ENCODE measurements at places on chromosomes 1 and 21.

DNA sequence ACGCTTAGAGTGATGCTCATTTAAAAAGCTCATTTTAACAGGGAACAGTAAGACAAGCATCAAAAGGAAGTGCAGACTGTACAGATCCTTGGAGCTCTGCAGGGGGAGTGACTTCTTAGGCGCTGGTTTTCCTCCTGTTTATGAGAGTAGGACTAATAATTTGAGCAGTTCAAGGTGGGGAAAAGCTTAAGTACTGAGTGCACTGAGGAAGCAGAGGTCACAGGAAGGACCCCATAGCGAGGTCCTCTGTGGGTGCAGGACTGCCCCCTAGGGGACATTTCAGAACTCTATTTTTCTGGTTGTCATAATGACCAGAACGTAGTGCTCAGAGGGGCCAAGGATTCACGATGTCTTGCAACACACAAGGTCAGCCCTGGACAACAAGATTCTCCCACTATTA lies 112.1 kb downstream of the HLCS start:
- DNase-seq, result no peak

- DNase-seq, result peak; percentile 73
Measured at GRCh38 chr1:115089420-115090185, at the start of gene TSPAN2. TSPAN2 (minus strand) TSS chr1:115089503; CDS start chr1:115089432, 71 bp downstream.

DNA sequence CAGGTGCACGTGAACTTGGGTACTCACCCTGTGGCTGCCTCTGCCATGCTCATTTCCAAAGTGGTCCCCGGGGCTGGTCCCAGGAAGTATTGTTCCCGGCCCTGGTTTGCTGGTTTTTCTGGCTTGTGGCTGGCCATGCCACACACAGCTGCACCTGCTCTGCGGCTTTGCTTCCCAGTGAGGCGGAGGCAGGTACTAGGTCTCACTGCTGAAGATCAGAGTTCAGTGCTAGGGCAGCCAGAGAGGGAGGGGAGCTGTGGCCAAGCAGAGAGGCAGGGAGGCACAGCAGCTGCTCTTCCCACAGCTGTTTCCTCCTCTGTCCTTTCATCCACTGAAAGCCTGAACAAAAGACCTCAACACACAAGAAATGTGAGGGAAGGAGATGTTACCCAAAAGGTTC lies 30.5 kb downstream of the ENO1 start:
- no peak for DNase-seq

GRCh38 chr1:49854741-49855140 lies 169.0 kb downstream of the AGBL4 start:
- DNase-seq, result no peak
